NCI-H146 (cell line): ENCODE measurements at places on chromosomes 4 and X.

- DNase-seq = no peak
Measured at GRCh38 chr4:130080872-130081451, 985.0 kb downstream of the C4orf33 start.

- peak; percentile 1 for DNase-seq
Measured at GRCh38 chr4:99536271-99536670, 25.4 kb downstream of the C4orf17 start.

DNA sequence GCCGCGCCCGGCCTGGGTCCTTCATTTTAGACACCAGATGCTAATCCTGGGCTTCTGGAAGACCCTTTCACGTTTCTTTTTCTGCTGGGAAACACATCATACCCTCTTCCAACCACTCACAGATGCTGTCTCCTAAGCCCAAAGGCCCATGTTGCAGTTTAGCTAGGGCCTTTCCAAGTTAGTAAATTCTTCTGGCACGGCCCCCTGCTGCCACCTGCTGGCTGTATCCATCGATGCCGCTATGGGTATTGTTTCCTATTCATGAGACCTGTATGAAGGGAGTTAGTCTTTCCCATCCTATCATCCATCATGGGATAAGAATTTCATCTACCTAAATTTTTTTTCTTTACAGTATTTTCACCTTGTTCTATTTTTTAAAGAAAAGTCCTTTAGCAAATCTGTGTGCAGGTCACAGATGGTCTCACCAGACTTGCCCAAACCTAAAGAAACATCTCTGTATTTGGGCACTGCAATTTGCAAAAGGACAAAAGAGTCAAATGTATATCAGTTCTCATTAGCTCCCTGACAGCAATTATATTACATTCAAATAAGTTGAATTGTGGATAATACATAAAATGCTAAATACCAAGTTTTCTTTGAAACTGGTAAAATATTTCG, 37.8 kb upstream of the SLC9A7 start:
- peak; percentile 67 for DNase-seq

DNA sequence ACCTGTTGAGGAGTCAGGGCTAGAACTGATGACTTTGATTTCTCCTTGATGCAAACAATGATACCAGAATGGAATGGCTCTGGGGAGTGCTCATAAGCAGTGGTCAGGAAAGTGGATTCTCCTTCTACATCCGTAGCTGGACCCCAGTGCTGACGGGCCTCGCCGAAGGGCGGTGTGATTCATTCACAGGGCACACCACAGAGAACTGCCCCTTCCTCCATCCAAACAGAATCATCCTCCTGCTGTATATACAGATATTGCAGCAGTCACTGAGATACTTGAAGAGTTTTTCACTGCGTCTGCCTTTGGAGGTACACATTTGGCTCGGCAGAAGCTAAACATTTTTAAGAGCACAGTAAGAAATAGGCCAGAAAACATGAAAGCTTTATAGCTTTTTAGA, 7.3 kb upstream of the DCTD start:
- DNase-seq = no peak
